ENCODE measurements at places on chromosomes 5 and 9. TPM values are rescaled to one million over a fixed set of nuclear protein-coding genes. Genes with fewer than 3 reads are reported as not detected.
A peak's percentile ranks its signal among the peaks of the same experiment; 100 is the strongest.

DNA sequence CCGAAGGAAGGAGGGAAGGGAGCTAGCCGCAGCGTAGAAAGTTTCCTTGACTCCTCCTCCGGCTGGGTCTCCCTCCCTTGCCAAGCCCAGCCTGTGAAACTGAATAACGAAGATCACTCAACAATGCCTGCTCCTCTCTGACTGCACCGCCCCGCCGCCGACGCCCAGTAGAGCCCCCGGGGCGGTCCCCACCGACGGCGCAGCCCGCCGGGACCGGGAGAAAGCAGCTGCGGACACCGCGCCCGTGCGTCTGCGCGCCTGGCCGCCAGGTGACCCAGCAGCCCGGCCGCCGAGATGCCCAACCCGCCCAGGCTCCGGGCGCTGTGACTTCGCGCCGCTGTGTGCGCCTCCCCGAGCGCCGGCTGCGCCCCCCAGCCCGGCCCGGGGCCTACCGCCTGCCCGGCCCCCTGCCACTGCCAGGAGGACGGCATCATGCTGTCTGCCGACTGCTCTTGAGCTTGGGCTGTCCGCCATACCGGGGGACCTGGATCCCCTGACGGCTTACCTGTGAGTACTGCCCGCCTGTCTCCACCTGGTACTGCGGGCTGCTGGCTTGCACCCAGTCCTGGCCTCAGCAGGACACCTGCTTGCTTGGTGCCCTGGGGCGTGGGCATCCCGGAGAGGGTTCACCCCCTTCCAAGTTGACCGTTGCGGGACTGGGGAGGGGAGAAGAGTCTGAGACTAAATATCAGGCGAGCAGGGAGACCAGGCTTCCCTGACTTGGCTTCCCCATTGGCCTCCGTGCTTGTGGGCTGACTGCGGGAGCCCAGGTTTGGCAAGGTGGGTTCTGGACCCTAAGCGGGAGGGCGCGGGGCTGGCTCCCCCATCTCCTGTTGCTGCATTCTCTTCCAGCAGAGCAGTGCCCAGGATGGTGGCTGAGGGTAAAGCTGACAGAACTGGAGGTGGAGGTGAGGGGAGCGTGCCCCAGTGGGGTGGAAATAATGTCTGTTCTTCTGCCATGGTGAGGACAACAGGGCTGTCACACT is 26.2 kb upstream of the SPTLC1 start:
- H3K27ac ChIP-seq = no peak overlapping the region
- peak overlapping the region; percentile 46 for H3K4me3 ChIP-seq
- H3K36me3 ChIP-seq = no peaks in the 10 kb centered on the region
- peaks cover 7% of the 10 kb centered on the region for H3K4me1 ChIP-seq
- peaks cover 32% of the 10 kb centered on the region for H3K27me3 ChIP-seq

DNA sequence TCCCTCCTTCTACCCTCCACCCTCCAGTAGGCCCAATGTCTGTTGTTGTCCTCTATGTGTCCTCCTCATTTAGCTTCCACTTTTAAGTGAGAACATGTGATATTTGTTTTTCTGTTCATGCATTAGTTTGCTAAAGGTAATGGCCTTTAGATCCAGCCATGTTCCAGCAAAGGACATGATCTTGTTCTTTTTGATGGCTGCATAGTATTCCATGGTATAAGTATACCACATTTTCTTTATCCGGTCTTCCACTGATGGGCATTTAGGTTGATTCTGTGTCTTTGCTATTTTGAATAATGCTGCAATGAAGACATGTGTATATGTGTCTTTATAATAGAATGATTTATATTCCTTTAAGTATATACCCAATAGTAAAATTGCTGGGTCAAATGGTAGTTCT is 232.5 kb upstream of the PRR16 start:
- no peaks in the 10 kb centered on the region for H3K36me3 ChIP-seq
- H3K4me3 ChIP-seq = no peak overlapping the region
- no peak overlapping the region for H3K27ac ChIP-seq
- no peaks in the 10 kb centered on the region for H3K4me1 ChIP-seq
- no peaks in the 10 kb centered on the region for H3K27me3 ChIP-seq

- H3K27me3 ChIP-seq = no peaks in the 10 kb centered on the region
- no peaks in the 10 kb centered on the region for H3K4me1 ChIP-seq
- no peak overlapping the region for H3K27ac ChIP-seq
Observed at GRCh38 chr9:71157731-71158130, 36.3 kb upstream of the TRPM3 start.

- no peaks in the 10 kb centered on the region for H3K27me3 ChIP-seq
- no peak for DNase-seq
- no peak overlapping the region for H3K27ac ChIP-seq
- peaks cover 5% of the 10 kb centered on the region for H3K36me3 ChIP-seq
Observed at GRCh38 chr5:133110709-133111108, 58.9 kb downstream of the HSPA4 start.

DNA sequence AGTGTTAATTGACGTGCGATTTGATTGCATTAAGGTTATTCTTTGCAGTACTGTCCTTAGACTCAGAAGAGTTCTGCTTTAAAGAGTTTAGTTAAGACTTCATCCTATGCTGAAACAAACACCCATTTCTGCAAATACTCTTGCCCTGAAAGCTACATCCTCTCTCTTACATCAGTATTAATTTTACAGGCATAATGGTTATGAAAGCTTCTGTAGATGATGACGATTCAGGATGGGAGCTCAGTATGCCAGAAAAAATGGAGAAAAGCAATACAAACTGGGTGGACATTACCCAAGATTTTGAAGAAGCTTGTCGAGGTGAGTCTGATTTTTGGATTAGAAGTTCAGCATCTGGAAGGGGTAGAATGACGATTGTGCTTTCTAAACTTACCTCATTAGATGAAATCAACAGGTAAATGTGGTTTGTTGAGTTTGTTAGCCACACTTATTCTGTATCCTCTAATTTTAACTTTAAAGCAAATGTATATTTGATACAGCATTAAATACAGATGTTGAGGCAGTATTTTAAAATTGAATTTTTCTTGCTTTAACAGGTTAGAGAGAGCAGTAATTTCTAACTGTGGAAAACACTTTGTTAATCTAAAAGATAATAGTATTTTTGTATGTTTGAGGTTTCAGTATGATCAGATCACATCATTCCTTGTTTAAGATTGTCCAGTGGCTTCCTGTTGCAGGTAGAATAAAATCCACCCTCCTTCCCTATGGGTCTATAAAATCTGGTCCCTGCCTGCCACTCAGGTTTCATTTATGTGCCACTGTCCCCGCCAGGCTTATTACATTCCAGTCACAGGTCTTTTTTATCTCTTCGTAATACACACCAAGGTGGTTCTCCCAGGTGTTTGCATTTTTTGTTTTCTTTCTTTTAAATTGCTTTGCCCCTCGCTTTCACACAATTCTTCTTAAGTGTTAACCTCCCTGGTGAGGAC is 1.3 kb downstream of the NAA35 start:
- H3K4me1 ChIP-seq = peaks cover 24% of the 10 kb centered on the region
- no peak overlapping the region for H3K4me3 ChIP-seq
- H3K27me3 ChIP-seq = no peaks in the 10 kb centered on the region
- DNase-seq = no peak

GRCh38 chr5:141637123-141637766 is 448 bp downstream of the RELL2 start:
- H3K27ac ChIP-seq = peak overlapping the region; percentile 80
- H3K4me1 ChIP-seq = peaks cover 54% of the 10 kb centered on the region
- peak overlapping the region; percentile 94 for H3K4me3 ChIP-seq
- H3K36me3 ChIP-seq = peaks cover 17% of the 10 kb centered on the region
- H3K27me3 ChIP-seq = no peaks in the 10 kb centered on the region

DNA sequence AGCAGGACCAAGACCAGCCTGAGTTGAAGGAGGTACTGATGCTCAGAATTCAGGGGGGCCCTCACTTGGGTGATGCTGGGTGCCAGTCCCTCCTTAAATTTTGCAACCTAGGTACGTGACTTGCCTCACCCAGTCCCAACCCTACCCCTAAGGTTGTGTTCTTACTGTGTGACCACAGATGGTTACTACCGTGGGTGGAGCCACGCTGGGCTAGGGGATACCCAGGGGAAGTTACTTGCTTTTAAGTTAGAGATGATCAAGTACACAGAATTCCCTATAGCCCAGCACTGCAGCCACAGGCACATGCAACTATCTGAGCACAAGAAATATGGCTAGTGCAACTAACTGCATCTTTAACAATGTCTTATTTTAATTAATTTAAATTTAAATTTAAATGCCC is 32.9 kb downstream of the NXNL2 start:
- no peaks in the 10 kb centered on the region for H3K4me1 ChIP-seq
- DNase-seq = peak; percentile 39
- no peaks in the 10 kb centered on the region for H3K36me3 ChIP-seq
- no peaks in the 10 kb centered on the region for H3K27me3 ChIP-seq

- no peaks in the 10 kb centered on the region for H3K4me1 ChIP-seq
- H3K27me3 ChIP-seq = peaks cover 1% of the 10 kb centered on the region
- H3K36me3 ChIP-seq = no peaks in the 10 kb centered on the region
- H3K27ac ChIP-seq = no peak overlapping the region
- DNase-seq = no peak
Observed at GRCh38 chr9:110555551-110556331, 23.8 kb downstream of the SVEP1 start.

- no peak overlapping the region for H3K4me3 ChIP-seq
- H3K27ac ChIP-seq = no peak overlapping the region
- no peaks in the 10 kb centered on the region for H3K36me3 ChIP-seq
- no peaks in the 10 kb centered on the region for H3K4me1 ChIP-seq
- DNase-seq = no peak
Observed at GRCh38 chr5:67636850-67637524, 440.4 kb upstream of the CD180 start.

GRCh38 chr9:129406278-129407225 is 214.3 kb downstream of the C9orf50 start:
- no peak for DNase-seq
- no peak overlapping the region for H3K27ac ChIP-seq
- no peak overlapping the region for H3K4me3 ChIP-seq
- H3K27me3 ChIP-seq = peaks cover 2% of the 10 kb centered on the region

- peaks cover 3% of the 10 kb centered on the region for H3K27me3 ChIP-seq
- H3K36me3 ChIP-seq = no peaks in the 10 kb centered on the region
Observed at GRCh38 chr9:91729558-91729842, 220.5 kb downstream of the ROR2 start.

DNA sequence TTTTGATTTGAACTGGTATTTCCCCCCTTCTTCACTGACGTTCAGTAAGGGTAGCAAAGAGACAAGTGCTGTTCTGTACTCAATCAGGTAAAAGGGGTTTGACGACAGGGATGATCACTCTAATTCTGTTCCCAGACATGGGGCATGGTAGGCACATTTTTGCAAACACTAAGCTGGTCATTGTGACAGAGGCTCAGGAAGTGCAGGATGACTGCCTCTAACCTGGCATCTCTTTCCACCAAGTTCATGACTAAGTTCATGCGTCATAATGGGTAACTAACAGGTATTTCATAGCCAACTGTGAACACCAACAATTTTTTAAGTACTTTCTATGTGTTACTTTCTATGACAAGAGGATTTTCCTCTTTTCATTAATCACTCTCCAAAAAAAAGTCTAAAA is 166.5 kb downstream of the MAPKAP1 start:
- no peaks in the 10 kb centered on the region for H3K27me3 ChIP-seq
- no peak overlapping the region for H3K4me3 ChIP-seq
- H3K36me3 ChIP-seq = peaks cover 5% of the 10 kb centered on the region
- H3K4me1 ChIP-seq = peaks cover 2% of the 10 kb centered on the region
- H3K27ac ChIP-seq = no peak overlapping the region

Gene RNF130
- total RNA-seq = 10.1 TPM

Gene TLE1
- total RNA-seq = 0.17 TPM

Gene ACER2
- 1.8 TPM for total RNA-seq

Gene QRFP
- not detected for total RNA-seq

Gene PALM2AKAP2
- total RNA-seq = 0.36 TPM

Gene RASGRF2
- total RNA-seq = 7.6 TPM

Measured in activated CD4-positive, alpha-beta memory T cell treated with anti-CD3 and anti-CD28 coated beads for 36 hours (primary cell).